ENCODE measurements at places on chromosomes 4 and X.
A peak's percentile ranks its signal among the peaks of the same experiment; 100 is the strongest.

- peak; percentile 66 for DNase-seq
These were observed 668.0 kb upstream of the LCORL start for GRCh38 chr4:18689308-18690115.

- DNase-seq = no peak
These were observed 61.6 kb upstream of the ARSJ start for GRCh38 chr4:114041117-114041475.

GRCh38 chr4:150164055-150164454 lies 85.8 kb downstream of the DCLK2 start:
- DNase-seq = no peak

- DNase-seq = no peak
These were observed 90.9 kb downstream of the EGF start for GRCh38 chr4:110003401-110004187.

GRCh38 chrX:53471346-53471745 lies 37.2 kb upstream of the HSD17B10 start:
- DNase-seq = no peak

DNA sequence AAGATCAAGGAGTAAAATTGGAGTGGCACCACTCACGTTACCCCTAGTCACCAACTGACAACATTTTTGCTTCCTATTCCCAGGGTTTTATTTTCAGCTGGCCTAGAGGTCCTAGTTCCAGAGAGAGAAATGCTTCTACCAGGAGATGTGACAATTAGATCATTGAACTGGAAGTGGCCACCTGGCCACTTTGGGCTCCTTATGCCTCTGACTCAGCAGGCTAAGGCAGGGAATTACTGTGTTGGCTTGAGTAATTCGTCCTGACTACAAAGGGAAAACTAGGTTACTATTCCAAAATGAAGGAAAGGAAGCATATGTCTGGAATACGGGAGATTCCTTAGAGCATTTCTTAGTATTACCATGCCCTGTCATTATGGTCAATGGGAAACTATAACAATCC lies 831.6 kb upstream of the NDST4 start:
- no peak for DNase-seq

- no peak for DNase-seq
These were observed 26.9 kb upstream of the GJB1 start for GRCh38 chrX:71195964-71196649.

GRCh38 chr4:118752551-118752950 lies 67.4 kb downstream of the METTL14 start:
- no peak for DNase-seq

GRCh38 chrX:23745786-23746185 lies 2.7 kb upstream of the ACOT9 start:
- peak; percentile 78 for DNase-seq

DNA sequence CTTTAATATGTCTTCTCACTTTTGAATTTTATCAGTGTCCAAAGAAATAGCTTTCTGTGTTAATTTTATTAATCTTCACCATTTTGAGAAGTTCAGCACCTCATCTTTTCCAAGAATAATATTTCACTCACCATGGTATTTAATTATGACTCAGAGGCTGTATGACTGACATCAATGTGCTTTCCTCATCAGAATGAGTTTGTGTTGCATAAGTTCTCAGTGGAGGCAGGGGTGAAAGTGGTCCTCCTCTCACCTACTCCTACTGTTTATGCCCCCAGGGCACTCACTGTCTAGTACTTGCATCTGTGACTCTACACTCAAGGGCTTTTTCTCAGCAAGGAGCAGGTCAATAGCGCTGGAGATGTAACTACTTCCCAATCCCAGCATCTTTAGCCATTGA lies 905.3 kb upstream of the INTU start:
- DNase-seq = peak; percentile 37

DNA sequence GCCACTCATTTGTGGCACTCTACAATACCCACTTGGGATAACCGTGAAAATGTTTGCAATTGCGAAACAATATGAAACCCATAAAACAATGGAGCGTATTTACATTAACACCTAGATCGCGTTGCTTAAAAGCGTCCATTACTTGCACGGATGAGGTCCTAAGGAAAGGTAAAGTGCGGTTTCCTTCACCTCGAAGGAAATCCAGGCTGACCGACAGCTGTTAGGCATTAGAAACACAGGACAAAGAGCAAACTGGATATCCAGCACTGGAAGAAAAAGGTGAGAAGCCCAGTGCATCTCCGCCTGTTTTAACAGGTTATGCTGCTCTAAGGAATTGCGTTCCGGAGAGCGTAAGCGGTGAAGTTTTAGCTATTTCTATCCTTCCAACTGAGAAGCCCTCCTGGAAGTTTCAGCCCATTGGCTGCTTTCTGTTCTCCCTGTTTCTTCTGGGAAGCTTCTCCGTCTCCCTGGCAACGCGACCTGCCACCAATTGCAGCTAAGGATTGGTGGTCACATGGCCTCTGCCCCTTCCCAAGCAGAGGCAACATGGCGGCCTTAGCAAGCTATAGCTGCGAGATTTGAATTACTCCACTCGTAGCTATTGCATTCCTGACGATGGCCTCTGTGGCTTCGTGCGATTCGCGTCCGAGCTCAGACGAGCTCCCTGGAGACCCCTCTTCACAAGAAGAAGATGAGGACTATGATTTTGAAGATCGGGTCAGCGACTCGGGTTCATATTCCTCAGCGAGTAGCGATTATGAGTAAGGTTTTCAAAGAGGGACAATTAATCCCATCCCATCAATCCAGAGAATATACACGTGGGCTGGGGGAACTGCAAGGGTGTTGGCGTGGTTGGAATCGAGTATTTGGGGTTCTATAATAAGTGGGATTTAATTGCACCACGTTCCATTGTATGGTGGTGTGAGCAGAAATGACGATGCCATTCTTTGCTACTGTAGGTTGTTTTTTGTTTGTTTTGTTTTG lies at the start of gene INTU:
Gene INTU (plus strand): TSS at position 538 of the 984 bp plus-strand sequence. CDS start 78 bp downstream, at position 616.
- DNase-seq = peak; percentile 94

DNA sequence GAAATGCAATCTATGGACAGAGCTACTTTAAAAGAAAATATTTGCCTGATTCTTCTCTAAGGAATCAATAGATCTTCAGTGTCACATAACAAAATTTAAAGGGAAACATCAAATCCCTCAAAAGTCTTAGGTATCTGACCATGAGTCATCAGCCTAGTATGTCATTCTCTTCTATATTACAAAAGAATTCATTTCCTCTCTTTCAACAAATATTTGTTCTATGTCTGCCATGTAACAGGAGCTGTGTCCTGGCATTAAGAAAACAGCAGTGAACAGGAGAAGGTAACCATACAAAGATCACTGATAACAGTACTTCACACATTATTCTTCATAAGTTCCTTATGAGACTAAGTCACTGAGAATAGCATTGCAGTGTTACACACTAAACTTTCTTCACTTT lies 243.6 kb upstream of the DKK2 start:
- peak; percentile 6 for DNase-seq

DNA sequence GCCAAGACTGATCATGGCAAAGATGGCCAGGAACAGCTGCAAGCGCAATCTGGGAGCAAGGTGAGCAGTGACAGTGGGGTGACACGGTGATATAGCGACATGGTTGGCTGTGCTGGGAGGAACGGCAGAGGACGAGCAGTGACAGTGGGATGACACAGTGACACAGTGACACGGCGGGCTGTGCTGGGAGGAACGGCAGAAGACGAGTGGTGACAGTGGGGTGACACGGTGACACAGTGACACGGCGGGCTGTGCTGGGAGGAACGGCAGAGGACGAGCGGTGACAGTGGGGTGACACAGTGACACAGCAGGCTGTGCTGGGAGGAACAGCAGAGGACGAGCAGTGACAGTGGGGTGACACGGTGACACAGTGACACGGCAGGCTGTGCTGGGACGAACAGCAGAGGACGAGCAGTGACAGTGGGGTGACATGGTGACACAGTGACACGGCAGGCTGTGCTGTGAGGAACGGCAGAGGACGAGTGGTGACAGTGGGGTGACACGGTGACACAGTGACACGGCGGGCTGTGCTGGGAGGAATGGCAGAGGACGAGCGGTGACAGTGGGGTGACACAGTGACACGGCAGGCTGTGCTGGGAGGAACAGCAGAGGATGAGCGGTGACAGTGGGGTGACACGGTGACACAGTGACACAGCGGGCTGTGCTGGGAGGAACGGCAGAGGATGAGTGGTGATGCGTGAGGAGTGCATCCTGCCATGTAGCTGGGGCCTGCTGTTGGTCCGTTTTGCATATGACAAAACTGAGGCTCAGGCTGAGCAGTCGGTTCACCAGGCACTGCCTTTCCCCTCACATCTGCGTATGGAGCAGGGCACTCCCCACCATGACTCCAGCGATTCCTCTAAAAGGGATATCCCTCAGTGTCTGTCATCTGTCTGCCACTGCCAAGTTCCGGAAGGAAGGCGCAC lies 36.0 kb upstream of the MXD4 start:
- no peak for DNase-seq

DNA sequence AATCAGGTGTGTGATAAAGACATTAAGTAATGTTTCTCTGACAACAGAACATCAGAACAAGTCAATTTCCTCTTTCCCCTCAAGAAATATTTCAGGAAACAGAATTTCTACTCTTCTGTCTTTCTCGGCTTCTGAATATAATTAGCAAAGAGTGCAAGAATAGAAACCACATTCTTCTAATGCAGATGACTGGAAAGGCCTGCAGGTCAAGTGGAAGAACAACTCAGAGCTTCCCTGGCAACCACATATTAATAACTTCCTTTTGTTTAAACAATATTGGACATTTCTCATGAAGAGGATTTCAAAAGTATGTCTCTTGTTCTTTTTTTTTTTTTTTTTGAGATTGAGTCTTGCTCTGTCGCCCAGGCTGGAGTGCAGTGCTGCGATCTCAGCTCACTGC lies 225.5 kb downstream of the PARM1 start:
- DNase-seq = no peak

DNA sequence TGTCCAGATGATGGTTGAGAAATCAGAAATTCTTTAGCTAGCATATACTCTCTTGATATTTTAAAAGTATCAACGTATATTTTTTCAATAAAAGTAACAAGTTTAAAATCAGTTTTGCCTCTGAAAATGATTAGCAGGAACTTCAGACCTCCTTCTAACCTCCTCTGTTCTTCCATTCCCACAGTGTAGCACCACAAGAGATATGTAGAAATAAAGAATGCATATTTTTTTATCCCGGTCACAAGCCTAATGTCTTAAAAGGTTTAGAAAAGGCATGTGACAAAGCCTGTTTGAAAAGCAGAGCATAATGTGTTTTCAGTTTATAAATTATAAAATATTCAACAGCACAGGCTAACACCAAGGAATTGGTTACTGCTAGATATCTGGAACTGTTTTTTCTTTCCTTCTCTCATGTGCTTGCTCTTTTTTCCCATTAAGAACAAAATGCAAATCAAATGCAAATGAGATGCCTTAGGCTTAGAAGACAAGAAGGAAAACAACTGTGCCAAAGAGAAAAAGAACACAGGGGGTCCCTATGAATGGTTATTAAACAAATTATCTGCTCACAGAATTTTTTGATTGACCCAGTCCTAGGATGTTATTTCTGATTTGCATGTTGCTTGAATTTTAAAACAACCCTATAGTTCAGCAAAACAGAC lies 351.7 kb upstream of the FAM241A start:
- DNase-seq = no peak

DNA sequence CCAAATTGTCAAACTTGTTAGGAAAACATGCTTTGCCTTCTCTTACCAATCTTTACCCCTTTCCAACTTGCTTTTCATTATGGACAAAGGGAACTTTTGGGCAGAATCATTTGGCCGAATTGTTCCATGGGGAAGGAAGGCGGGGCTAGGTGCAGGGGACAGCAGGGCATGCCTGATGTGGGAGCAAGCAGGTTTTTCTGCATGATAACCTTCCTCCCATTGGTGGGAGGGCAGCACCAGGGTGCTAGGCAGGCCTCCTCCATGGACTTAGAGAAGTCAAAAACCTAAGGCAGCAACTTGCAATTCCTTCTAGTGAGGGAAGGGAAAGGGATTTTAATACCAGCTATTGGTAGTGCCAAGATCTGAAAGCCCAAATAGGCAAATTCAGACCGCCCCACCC lies 260.5 kb downstream of the MAPK10 start:
- DNase-seq = no peak

- DNase-seq = peak; percentile 91
These were observed at the start of gene STAG2 for GRCh38 chrX:123961268-123962005. TSS of gene STAG2 (plus strand) at chrX:123961706. CDS start at chrX:124022628, 60,922 bp downstream.

- peak; percentile 64 for DNase-seq
These were observed 28.8 kb upstream of the SOWAHD start for GRCh38 chrX:119729408-119730201.

DNA sequence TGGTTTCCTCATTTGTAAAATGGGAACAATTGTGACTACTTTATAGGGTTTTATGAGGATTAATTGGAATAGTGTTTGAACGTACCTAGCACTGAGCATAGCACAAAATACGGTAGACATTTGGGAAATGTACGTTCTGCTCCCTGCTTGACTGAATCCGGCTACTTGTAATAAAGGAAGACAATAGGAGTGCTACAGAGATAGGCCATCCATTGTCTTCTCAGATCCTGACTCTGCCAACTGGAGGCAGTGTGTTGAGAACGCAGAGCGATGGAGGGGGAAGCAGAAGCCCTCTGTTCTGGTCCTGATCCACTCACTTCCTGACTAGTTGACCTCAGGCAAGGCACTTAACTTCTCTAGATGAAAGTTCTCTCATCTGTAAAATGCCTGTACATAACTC lies 26.4 kb downstream of the ENPP6 start:
- DNase-seq = no peak

DNA sequence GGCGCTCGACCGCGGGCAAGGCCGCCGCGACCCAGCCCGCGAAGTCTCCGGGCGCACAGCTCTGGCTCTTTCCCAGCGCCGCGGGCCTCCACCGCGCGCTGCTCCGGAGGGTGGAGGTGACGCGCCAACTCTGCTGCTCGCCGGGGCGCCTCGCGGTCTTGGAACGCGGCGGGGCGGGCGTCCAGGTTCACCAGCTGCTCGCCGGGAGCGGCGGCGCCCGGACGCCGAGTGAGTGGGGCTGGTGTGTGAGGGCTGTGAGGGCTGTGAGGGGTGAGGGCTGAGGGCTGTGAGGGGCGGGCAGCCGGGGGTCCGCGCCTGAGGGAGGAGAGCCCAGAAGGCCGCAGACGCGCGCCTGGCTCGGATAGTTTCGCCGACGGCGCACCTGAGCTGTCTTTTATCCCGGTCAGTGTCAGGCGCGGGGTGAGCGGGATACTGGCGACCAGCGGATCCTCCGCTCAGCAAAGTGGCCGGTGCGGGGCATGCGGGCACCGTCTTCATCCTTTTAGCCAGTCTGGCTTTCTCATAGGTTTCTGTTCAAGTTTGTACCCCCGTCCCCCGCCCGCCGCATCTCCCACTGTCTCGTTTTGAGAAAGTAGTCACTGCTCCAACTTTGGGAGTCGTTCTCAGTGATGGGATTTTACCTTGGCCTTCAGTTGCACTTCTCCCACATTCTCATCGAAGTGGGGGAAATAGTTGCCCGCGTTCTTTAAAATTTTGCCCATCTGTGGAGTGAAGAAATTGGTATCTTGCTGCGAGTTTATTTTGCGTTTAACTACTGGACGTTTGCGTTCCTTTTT lies 586 bp downstream of the HERC5 start:
- DNase-seq = peak; percentile 27

DNA sequence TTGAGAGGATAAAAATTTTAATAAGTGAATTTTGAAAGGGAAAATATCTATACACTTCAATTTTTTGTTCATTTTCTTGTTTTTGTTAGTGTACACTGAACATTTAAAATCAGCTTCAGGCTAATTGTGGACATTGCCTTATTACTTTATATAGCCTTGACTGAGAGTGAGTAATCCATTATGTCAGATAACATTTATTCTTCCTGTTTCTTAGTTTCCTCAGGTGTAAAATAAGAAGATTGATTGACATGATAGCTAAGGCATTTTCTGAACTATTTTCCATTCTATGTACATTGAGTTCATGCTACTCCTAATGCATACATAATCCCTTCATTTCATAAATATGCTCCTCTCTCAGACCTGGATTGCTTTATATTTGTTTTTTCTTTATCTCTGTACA lies 607.3 kb upstream of the AADAT start:
- no peak for DNase-seq
